Hematopoietic multipotent progenitor cell treated with erythropoietin and hydrocortisone succinate and interleukin-3 and kit ligand, for 8 days (in vitro differentiated cells): ENCODE measurements at places on chromosomes 4 and X.

DNA sequence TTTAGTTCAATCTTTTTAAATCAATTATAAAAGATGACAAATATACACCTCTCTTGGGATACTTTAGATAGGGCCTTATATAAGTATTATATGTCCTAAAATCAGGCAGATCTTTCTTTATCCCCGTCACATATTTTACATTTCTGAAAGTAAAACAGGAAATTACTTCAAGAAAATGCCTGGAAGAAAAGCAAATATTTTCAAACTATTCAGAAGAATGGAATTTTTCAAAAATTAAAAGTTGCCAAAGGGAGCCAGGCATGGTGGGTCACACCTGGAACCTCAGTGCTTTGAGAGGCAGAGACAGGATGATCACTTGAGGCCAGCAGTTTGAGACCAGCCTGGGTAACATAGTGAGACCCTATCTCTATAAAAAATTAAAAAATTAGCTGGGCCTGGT lies 34.4 kb downstream of the MGARP start:
- DNase-seq: no peak

DNA sequence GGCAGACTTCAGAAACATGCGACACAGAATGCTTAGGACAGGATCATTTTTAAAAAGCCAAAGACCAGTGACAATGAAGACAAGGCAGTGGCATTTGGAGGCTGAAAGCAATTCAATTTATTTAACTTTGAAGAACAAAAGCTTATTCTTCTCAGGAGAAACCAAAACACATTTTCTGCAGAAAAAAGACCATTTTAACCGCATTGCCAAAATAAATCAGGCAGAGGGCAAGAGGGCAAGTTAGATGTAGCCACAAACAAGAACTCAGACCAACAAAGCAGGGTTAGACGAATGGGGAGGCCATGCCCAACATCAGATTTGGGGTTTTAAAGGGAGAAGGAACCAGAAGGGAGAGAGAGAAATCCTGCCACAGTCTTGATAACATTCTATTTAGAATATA lies 58.9 kb downstream of the RELL1 start:
- no peak for DNase-seq

DNA sequence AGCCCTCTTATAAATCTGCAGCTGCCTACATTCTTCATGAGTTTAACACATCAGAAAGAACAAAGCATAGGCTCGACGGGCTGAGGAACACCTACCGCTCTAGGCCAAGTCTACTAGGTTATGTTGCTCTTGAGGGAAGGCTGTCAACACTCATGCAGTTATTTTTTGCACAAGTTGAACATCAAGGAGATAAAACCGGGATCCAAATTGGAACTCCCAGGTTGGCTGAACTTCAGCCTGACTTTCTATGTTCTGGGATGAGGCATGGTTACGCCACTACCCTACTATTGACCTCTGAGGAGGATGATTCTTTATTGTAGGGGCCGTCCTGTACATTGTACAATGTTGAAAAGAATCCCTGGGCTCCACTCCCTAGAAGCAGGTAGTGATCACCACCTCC lies 37.3 kb upstream of the ARSH start:
- no peak for DNase-seq

GRCh38 chr4:7195546-7196287 lies 3.4 kb downstream of the SORCS2 start:
- DNase-seq: no peak

- DNase-seq: no peak
Measured at GRCh38 chr4:70613306-70614183, 15.0 kb upstream of the ENAM start.

GRCh38 chr4:17961249-17961648 lies 60.3 kb downstream of the LCORL start:
- DNase-seq: no peak

DNA sequence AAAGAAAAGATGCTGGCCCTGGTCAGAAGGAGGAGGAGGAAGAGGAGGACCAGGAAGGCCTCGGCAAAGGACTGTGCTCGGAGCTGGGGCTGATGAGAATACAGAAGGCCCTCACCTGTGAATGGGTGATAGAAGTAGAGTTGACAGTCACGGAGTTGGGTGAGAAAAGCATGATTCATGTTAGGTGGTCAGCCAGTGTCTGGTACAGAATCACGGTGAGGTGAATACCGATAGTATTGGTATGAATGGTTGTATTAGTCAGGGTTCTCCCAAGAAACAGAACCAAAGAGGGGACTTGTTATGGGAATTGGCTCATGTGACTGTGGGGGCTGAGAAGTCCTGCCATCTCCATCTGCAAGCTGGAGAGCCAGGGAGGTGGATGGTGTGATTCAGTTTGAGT lies 32.5 kb upstream of the FAM156A start:
- DNase-seq: no peak

DNA sequence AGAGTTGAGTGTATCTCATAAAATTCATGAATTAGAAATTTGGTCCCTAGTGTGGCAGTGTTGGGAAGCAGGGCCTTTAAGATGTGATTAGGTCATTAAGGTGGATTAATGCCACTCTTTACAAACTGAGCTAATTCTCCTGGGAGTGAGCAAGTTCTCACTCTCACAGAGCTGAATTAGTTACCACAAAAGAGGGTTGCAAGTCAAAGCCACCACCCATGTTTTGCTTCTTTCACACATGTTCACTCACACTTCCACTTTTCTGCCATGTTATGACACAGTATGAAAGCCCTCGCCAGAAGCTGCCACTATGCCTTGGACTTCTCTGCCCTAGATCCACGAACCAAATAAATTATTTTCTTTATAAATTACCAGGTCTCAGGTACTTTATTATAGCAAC lies 332.1 kb downstream of the ARAP2 start:
- DNase-seq: no peak

DNA sequence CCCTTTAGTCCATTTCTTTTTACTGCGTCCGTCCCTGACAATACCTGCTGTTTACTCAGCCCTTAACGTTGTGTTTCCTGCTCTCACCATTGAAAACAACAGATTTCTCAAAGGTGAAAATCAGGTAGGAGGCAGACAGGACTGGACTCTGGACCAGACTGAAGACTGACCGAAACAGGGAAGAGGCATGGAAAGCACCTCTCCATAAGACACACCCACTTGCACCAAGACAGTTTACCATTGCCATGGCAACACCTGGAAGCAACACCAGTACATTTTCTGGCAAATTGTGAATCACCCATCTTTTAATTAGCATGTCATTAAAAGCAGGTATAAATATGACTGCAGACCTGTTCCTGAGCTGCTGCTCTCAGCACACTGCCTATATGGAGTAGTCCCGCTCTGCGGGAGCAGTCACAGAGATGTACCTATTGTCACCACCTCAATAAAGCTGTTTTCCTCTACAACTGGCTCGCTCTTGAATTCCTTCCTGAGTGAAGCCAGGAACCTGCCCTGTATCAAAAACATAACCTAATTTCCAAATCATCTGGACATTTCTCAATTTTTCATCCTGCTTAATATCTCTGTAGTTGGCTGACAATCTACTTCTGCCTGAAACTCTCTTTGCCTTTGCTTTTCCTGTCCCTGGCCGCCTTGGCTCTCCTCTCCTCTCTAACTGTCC lies 117.0 kb downstream of the RNF150 start:
- no peak for DNase-seq

DNA sequence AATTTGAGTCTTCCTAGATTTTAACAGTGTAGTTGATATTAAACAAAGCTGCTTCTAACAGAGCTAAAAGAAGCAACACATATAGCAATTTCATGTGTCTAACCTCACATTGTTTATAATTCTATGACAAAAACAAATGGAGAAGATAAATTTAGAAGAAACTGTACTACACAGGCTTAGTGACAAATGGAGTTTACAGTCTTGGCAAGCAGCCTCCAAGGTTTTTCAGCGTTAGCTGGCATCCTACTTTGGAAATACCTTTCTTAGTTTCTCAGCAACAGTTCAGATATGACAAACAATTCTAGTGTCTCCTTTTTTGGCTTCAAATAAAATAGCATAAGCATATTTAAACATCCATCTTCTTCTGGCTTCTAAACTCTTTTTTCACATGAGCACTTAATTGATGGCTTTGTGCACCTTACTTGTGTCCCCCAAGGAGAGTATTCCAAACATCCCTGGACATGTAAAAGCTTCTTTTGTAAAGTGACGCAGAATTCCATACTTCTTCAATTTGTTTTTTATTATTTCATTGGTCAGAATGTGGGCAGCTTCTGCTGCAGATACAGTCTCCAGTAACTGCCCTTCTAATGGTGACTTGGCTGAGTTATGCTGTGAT lies 249.8 kb downstream of the ANTXR2 start:
- no peak for DNase-seq

DNA sequence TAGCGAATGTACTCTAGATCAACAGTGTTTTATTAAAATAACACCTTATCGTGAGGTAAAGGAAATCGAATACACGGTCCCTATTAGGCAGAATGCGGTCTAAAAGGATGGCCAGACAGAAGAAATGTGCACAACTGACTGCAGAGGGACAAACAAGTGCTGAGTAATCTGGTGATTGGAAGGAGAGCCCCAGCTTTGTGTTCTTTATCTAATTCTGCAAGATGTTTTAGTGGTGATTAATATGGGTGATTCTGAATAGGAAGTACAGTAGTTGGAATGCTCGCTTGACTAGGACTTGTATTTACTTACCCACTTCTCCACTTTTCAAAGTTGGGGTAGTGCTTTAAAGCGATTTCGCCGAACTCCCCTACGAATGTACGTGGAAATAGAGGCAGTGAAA lies 1.2 kb downstream of the WDR44 start:
- DNase-seq: peak; percentile 76

GRCh38 chr4:11769434-11769833 lies 340.7 kb upstream of the HS3ST1 start:
- no peak for DNase-seq

GRCh38 chr4:102862747-102863146 lies 6.0 kb upstream of the CISD2 start:
- no peak for DNase-seq

- no peak for DNase-seq
Measured at GRCh38 chr4:85498068-85498733, 23.3 kb downstream of the ARHGAP24 start.

GRCh38 chrX:12867685-12868084 lies 813 bp downstream of the TLR7 start:
- DNase-seq: no peak

GRCh38 chr4:87033902-87034301 lies 99.1 kb downstream of the AFF1 start:
- DNase-seq: no peak

DNA sequence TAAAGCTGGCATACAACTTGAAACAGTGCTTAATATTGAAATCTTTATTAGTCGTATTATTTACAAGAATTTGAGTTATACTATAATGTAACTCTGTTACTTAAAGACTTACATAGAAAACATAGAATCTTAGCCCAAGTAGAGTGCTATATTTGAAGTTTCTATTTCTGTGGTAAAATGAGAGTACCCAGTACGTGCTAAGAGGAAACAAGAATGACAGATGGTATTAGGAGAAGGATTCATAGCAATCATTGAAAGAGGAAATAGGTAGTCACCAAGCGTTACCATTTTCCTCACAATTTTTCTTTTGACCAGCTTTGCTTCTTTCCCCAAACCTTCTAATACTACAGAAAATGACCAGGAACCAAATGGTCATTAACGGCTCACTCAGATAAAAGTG lies 412.1 kb upstream of the GRIA3 start:
- no peak for DNase-seq

DNA sequence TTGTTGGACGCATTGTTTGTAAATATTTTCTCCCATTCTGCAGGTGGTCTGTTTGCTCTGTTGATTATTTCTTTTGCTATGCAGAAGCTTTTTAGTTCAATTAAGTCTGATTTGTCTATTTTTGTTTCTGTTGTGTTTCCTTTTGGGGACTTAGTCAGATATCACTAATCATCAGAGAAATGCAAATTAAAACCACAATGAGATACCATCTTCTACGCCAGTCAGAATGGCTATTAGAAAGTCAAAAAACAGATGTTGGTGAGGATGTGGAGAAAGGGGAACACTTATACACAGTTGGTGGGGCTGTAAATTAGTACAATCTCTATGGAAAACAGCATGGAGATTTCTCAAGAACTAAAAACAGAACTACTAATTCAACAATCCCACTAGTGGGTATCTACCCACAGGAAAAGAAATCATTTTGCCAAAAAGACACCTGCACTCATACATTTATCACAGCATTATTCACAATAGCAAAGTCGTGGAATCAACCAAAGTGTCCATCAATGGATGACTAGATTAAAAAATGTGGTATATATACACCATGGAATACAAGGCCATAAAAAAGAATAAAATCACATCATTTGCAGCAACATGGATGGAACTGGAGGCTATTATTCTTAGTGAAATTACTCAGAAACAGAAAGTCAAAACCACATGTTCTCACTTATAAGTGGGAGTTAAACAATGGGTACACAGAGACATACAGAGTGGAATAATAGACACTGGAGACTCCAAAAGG lies 8.1 kb downstream of the COQ2 start:
- no peak for DNase-seq

DNA sequence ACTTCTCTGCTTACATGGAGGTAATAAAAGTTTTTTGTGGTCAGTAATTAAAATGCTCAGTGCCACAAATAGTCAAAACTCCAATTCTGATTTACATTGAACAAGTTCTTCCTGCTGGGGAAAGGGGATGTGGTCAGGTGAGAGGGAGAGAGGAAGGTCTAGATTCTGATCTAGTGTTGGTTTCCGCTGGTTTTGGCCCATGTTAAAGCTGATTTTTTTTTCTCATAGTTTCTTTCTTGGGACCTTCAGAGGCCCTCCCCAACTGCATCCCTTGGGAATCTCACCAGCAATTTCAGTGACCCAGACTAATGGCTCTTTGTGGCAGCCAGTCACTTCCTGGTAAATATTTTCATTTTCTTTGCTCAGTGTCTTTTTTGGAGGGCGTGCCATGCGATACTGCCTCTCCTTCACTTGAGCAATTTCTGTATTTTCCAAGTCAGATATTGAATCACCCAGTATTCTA lies 332.7 kb downstream of the RAPGEF2 start:
- DNase-seq: no peak

- DNase-seq: no peak
Measured at GRCh38 chr4:70932984-70933383, 30.8 kb downstream of the MOB1B start.

- peak; percentile 64 for DNase-seq
Measured at GRCh38 chr4:145482209-145483037, 770 bp downstream of the SMAD1 start.

GRCh38 chr4:188780028-188780427 lies 640.8 kb downstream of the TRIML1 start:
- no peak for DNase-seq

GRCh38 chrX:123846577-123847038 lies 13.2 kb upstream of the XIAP start:
- peak; percentile 49 for DNase-seq
